ENCODE measurements at places on chromosomes 5 and 9.

DNA sequence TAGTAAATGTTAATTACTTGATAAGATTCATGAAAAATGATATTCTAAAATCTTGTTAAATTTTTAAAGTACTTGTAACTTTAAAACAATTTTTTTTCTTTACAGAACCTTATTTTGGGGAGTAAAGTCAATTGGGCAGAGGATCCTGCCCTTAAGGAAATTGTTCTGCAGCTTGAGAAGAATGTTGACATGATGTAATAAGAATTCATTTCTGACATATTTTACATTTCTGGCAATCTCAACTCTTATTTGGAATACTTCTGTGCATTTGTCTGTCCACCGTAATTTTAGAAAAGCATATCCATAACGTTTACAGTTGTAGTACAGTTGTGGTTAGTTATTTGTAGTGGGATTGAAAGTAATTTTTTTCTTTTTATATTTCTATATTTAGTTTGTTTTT lies 20.2 kb downstream of the CENPH start:
- peak; percentile 11 for DNase-seq

DNA sequence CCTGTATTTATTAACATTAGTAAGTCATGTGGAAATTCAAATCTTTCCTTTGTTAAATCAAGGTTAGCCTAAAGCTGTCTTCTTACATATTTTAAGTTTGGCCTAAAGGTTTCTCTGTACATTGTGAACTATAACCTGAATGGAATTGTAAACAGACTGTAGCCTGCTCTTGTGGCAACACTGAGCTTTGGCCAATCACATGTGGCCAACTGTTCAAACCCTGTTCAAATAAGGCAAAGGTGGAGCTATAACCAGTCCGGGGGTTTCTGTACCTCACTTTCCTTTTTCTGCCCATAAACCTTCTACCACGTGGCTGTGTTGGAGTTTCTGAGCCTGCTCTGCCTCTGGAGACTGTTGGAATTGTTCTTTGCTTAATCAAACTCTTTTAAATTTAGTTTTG lies 3.3 kb upstream of the HAPLN1 start:
- no peak for DNase-seq

GRCh38 chr5:166909926-166910325 lies 1381.5 kb upstream of the WWC1 start:
- no peak for DNase-seq

GRCh38 chr5:149317281-149318048 lies 27.8 kb upstream of the GRPEL2 start:
- DNase-seq, result peak; percentile 77

DNA sequence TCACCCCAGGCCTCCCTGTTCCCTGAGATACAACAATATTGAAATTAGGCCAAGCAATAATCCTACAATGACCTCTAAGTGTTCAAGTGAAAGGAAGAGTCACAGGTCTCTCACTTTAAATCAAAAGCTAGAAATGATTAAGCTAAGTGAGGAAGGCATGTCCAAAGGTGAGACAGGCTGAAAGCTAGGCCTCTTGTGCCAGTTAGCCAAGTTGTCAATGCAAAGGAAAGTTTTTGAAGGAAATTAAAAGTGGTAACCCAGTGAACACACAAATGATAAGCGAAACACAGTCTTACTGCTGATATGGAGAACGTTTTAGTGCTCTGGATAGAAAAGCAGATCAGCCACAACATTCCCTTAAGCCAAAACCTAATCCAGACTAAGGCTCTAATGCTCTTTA lies 39.8 kb downstream of the PTAR1 start:
- DNase-seq, result no peak

DNA sequence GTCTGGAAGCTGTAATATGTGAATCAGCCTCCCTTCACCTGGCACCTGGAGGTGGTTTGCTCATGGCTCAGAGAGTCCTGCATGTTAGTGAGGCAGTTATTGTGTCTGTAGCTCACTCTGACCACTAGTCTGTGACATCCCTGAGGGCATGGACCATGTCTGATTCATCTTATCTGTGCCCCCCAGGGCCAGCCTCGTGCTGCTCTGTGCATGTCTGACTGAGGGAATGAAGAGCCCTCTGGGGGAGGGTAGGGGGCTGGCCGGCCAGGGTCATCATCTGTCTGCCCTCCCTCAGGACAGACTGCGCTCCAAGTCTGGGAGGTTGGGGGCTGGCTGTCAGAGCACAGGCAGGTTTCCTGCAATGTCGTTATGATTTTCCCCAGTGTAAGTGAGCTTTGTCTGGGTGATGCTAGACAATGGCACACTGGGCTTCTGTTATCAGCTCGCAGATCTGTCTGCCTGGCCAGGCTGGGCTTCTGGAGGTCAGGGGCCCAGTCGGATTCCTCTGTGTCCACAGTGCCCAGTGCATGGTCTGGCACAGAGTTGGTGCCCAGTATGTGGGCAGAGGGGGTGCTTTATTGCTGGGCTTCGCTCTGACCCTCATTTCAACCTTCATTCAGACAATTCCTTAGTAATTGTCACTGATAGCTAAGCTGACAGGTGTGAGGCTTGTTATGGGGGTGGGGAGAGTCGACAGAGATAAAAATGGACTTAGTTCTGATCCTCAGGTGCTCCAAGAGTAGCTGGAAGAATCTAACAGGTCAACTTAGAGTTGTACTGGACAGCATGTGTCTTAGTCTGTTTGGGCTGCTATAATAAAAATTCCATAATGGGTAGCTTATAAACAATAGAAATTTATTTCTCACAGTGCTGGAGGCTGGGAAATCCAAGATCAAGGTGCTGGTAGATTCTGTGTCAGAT lies 85.7 kb upstream of the SHB start:
- DNase-seq, result no peak

- no peak for DNase-seq
Measured at GRCh38 chr9:77725820-77726219, 77.7 kb upstream of the GNA14 start.

DNA sequence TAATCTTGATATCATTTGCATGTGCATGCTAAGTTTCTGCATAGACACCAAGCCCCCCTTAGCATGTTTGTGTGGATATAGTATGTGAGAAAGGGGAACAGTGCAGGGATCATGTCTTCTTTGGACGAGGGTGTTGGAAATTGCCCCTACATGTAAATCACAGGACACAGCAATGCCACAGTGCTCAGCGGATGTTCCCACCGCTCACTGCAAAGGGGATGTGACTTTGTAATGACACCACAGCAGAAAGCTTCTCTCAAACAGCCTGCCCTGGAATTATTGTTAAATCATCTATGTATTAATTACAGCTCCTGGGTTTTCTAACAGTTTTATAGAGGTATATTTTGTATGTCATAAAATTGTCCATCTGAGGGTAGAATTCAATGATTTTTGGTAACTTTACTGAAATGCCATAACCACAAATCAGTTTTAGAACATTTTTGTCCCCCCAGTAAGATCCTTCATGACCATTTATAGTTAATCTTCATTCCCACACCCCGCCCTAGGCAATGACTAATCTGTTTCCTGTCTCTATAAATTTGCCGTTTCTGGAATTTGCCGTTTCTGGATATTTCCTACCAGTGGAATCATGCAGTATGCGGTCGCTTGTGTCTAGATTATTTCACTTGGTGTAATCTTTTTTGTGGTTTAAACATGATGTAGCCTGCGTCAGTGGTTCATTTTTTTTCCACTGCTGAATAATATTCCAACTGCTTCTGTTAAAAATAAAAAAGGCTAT lies 648.5 kb upstream of the WWC1 start:
- DNase-seq, result peak; percentile 95

DNA sequence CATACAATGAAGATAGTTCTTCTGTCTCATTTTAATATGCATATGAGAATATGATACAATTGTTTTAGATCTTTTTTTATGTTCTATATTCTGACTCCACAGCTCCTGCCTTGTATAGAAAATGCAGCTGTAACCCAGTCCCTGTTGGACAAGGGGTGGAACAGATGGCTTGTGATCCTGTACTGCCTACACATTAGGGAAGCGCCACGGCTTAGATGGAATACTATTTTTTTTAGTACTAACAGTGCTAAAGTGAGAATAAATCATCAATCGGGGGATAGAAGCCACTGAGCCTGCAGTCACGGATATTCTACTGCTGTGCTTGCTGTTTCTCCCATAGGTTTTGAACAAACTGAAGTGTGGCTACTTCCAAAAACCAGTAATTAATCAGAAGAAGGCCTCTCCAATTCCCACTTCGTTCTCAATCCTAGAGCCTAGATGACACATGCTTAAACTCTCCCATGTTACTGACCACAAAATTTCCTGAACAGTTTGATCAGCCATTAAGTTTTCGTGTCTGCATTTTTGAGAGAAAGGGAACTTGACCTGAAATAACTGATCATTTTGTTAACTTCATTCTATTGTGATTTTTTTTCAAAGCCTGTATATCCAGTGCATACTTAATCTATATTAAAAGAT lies 150.3 kb downstream of the CDH18 start:
- DNase-seq, result no peak

GRCh38 chr5:149771216-149771980 lies 41.3 kb downstream of the PPARGC1B start:
- DNase-seq, result no peak

DNA sequence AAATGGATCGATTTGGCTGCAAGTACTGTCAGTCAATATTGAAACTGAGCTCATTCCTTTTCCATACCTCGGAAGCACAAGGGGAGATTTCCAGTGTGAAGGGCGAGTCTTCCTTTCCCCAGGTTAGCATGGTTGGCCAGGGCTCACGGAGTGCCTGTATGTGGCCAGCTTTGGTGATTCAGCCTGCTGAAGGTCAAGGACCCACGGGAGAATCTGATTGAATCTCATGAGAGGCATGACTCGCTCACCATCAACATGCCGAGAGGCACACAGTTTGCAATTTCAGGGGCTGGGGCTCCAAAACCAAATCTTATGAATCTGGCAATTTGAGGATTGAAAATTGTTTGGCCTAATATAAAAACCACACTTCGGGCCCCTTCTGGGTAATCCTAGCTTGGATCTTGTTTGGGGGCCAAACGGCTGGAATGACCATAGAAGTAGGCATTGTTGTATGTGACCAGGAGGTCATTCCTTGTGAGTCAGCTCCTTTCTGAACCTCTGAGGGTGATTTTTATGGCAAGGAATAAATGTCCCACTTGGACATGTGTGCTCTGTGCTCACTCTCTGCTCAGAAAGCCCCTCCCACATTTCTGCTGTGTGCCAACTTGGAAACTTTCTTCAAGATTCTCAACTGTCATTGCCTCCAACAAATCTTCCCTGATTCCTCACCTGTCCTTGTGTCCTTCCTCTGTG lies 69.8 kb downstream of the DOCK2 start:
- peak; percentile 48 for DNase-seq

DNA sequence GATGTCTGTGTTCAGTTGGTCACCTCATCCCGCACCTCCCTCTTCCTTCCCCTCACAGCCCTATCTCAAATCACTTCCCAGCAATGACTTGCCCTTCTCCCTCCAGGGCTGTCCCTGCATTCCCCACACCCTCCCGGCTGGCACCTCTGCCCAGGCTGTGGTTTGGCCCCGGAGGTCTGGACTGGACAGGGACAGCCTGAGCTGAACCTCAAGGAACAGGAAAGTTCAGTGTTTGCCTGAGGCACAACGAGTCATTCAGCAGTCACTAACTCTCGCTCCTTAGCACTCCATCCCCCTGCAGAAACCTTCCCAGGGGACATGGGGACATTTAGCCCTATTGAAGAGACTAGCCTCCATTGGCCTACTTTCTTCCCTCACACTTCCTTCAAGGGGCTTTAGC lies 58.3 kb upstream of the MAP3K1 start:
- peak; percentile 6 for DNase-seq

- DNase-seq, result peak; percentile 25
Measured at GRCh38 chr5:38369692-38370091, 111.3 kb downstream of the EGFLAM start.

DNA sequence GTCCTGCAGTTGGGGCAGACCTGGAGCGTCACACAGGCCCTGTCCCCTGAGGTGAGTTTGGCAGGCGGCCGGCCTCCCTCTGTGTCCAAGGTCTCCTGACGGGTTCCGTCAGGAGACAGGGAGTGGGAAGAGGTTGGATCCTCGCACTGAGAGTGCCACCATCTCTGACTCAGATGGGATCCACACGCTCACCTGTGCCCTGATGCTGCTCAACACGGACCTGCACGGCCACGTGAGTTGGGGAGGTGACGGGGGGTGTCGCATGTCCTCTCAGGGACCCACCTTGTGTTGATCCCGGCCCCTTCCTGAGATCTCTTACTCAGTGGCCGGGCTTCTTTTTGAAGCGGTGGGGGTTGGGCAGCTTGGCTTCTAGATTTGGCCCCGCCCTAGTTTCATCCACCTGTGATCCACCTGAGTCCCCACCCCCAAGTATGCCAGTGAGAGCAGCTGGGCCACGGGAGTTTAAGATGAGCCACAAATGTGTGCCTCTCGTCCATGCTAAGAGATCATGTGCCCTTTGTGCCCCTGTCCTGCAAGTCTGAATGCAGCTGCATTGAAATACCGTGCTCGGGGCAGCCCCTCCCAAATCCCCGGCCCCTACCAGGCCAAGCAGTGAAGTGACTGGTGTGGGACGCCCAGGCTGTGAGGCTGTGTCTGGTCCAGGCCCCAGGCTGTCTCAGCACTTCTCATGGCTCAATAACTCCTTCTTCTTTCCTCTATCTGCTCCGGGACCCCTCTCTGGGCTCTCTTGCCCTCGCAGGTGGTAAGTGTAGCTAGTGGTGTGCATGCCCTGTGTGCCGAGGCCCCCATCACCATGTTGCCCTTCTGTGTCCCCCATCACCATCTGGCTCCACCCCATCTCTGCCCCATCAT lies 27.2 kb downstream of the PSD2 start:
- no peak for DNase-seq

DNA sequence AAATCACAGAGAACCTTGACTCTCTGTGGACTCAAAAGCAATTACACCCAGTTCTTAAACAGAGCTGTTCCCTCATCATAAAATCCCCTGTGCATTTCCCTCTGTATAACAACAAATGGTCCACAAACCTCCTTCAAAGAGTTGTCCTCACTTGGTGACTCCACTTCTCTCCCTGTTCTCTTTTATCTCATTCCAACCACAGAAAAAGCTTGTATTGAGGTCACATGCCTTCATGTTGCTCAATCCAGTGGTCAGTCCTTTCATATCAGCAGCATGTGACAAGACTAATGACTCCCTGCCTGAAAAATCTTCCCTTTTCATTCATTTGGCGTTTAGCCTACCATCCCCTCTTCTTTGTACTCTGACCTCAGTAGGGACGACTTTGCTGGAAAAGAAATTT lies 158.0 kb downstream of the DEPDC1B start:
- DNase-seq, result peak; percentile 85

GRCh38 chr9:124001458-124001799 lies 10.1 kb upstream of the LHX2 start:
- no peak for DNase-seq

DNA sequence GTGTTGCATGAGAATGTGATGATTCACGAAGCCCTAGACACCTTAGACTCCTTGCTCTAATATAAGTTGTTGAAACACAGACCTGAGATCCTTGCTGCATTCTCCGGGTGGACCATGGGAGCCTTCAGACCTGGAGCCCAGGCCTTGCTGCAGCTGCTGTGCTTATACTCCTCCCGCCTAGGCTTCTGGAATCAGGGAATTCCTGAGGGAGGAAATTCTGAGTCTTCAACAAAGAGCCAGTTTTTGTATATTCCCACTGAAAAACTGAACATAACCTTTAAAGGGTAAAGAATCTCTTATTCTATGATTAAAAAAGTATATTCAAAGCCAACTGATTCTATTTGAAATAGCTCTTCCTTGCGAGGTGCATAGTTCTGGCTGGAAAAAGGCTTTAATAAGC lies 245.1 kb upstream of the ELAVL2 start:
- no peak for DNase-seq
